Stimulated activated CD8-positive, alpha-beta memory T cell treated with anti-CD3 and anti-CD28 coated beads, Interleukin-7, amount 100 ng/mL, for 4 hours (primary cell): ENCODE measurements at places on chromosomes 5 and 9.

GRCh38 chr9:110919609-110920008 is 118.7 kb downstream of the LPAR1 start:
- no peak for DNase-seq

DNA sequence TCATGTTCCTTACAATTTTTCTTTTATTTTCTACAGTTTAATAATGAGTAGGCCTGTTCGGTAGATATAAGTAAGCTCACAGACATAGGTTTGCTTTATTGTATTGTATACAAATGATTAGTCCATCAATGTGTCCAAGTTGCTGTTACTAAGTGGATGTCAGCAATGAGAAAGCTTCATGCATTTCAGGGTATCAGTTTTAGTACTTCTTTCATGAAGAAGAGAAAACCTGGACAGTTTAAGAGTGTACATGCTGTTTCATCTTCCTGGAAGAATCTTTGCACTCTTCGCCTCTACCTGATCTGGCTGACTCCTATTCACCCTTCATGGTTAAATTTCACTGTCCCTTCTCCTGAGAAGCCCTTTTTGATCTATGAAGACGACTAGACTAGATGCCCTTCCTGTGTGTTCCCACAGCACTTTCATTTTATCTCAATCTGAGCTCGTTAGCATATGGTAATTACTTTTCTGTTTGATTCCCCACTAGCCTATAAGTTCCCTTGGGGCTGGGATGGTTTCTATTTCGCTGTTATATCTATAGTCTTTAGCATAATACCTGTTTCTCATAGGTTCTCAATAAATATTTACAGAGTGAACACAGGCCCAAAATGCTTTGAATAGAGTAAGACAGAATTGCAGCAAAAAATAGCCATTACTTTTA is 70.7 kb downstream of the CETN3 start:
- DNase-seq = no peak

DNA sequence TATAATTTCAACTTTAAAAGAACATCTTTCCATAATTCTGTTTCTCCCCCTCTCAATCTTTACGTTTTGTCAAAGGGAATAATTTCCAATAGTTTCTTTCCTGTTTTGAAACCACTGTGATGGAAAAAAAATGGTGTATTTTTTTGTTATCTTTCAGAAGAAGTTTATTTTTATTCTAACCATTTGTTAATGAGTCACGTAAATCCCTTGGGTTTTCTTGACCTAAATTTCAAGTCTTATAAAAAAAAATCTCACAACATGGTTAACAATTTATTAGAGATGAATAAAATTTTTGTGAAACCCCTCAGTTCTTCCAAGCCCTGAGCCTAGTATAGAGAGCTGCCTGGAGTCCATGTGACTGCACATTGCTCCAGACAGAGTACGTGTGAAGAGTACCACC is 106.1 kb upstream of the FBXL17 start:
- no peak for DNase-seq

DNA sequence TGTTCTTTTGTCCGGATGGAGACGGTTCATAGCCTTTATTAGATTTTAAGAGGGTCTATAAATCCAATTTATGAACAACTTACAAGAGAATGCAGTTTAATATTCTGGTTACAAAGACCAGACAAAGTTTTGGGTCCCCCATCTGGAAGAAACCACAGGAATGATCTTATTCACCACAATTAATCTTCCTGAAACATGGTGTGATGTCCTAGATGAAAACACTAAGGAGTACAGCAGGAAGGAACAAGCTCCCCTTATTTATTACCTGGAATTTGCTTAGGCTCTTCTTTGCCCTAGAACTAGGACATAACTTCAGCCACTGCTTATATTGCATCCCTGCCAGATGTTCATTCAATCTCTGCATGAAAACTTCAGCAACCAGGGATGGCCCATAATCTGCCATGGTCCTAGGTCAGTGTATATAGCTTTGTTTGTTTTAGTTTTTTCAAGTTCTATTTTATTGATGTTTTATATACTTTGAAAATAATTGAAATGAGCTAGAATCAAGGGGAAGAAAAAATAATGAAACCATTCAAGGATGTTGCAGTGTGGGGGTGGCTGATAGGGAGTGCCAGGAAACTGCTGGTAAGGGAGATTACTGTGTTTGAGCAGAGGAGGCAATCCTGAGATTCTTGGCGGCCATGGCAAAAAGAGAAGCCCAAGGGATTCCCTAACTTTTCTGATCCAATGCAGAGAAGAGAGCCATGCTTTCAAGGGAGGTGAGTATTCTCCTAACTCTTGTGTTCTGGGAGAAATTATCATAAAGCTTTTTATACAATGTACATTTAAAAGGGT is 16.8 kb downstream of the TXNDC8 start:
- no peak for DNase-seq

GRCh38 chr9:91426123-91426745 is 2.6 kb upstream of the NFIL3 start:
- DNase-seq = no peak

GRCh38 chr5:44801992-44802391 is 6.8 kb upstream of the MRPS30 start:
- DNase-seq = no peak

GRCh38 chr9:99078717-99079116 is 26.2 kb upstream of the TGFBR1 start:
- DNase-seq = no peak

- DNase-seq = no peak
Measured at GRCh38 chr9:72675586-72675985, 154.2 kb downstream of the TMC1 start.

- no peak for DNase-seq
Measured at GRCh38 chr5:56802205-56802604, 13.1 kb upstream of the MAP3K1 start.

GRCh38 chr9:120689860-120690259 is 24.4 kb downstream of the MEGF9 start:
- DNase-seq = no peak

DNA sequence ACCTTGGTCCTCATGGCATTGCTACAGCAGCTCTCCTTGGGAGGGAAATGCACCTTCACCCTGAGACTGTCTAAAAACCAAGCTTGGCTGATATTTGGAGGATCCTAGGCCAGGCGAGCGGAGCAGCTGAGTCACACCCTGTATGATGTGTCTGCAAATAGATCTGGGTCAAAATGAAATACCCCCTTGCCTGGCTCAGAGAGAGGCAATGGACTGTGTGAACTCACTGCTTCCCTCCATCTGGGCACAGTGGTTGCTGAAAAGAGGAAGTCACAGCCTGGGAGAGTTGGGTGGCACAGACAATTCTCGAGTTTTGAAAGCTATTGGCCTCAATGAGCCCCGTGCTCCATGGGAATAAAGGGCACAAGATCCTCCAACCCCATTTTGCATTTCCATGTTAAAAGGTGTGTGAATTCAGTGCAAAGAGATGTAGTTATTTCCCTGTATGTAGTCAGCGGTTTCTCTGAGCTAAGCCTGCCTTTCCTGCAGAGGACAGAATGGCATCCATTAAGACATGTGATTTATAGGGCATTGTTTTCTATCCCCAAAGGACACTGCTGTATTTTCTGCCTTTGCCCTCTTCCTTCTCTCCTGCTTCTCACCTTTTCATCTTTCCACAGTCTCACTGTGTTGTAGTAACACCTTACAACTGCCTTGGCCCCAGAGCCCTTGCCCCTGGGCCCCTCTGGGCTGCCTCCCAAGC is 177.2 kb downstream of the GADD45G start:
- no peak for DNase-seq

DNA sequence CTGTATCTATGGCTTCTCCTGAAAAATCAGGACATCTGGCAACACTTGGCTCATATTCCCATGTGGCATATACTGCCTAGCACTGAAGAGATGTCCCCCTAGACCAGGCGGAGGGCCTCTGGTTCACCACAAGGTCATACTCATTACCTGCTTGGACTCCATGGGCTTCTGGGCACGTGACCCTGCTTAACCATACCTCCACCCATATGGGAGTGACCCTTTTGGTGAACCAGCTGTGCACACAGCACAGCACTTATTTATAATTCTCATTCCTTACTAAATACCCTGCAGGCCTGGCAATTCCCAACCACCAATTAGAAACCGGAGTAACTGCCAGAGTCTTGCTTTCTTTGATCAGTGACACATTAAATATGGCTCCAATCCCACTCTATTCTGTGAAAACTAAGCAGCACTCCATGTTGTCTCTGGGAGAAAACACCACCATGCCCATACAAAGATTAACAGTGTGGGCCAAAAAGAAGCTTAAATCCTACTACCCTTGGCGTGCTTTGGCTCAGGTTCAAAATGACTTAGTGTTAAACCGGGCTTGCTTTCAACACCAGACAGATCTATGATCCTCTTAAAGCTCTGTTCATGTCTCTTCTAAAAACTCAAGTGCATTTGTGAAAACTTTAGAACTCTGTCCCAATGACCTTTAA is 57.7 kb downstream of the MTMR12 start:
- DNase-seq = no peak

DNA sequence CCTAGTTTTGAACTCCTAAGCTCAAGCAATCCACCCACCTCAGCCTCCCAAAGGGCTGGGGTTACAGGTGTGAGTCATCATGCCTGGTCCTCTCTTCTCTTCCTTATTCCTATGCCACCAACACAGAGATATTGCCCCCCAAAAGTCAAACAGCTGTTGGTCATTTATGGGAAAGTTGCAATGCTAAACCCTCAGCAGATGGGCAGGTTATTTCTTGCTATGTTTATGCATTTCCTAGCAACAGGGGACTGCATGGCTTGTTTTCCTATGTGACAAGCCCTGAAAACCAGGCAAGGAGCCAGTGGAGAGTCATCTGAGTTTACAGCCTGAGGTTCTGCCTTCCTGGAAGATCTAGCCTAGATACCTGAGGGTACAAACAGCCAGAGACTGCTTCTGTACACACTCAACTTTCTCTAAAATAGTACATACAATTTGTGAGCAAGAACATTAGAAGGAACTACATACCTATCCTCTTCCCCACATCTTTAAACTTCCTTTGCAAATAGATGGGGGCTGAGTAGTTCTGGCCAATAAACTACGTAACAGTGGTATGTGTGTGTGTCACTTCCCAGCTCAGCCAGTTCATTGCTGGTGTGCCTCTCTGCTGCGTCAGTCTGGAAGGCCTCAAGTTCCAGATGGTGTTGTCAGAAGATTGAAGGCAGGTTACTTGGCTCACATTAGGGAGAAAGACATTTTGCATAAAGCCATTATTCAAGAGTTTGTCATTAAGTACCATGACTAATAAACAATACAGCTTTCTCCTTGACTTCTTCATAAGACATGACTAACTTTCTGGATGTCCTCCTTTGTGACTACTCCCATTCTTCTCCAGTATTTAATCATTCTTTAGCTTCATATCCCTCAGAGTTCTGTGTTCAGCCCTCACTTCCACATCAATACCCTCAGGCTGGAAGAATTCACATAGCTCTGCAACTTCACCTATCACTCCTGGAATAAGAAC is 65.3 kb downstream of the CSNK1A1 start:
- no peak for DNase-seq

- DNase-seq = no peak
Measured at GRCh38 chr5:113721171-113721570, 207.7 kb downstream of the YTHDC2 start.

- DNase-seq = no peak
Measured at GRCh38 chr5:1423901-1424603, 21.2 kb downstream of the SLC6A3 start.

GRCh38 chr5:176948458-176948857 is 49.3 kb upstream of the HK3 start:
- DNase-seq = no peak

- DNase-seq = no peak
Measured at GRCh38 chr5:62465985-62466925, 53.7 kb downstream of the IPO11 start.

DNA sequence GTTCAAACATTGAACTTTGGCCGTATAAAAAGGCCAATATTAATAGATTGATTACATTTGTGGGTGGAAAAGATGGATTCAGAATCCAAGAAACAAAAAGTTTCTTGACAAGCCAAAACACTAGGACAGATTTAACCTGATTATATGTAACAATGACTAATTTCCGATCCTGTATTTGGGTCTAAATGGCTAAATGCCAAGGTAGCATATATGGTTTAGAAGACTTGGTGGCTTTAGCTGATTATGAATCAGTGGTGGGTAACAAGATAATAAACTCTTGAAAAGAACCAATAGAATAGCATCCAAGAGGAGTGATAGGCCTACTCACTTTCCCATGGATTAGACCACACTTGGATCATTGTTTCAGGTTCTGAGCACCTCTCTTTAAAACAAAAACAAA is 21.8 kb upstream of the ANP32B start:
- DNase-seq = no peak

DNA sequence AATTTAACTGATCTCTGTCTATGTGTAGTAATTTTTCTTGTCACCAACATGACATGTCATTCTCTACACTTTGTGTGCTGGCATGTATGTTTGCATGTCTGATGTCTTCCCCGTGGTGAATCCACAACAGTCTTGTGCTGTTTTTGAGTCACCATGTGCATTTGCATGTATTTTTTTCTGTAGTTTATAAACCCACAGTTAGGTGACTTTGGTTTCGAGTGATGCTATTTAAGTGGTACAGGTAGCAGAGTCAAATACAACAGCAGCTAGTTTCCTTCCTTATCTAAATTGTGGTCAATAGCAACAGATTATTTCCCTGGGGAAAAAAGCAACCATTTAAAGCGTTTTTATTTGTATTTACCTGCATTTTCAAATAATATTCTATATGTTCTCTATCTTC is 89.9 kb upstream of the FSD1L start:
- DNase-seq = no peak

DNA sequence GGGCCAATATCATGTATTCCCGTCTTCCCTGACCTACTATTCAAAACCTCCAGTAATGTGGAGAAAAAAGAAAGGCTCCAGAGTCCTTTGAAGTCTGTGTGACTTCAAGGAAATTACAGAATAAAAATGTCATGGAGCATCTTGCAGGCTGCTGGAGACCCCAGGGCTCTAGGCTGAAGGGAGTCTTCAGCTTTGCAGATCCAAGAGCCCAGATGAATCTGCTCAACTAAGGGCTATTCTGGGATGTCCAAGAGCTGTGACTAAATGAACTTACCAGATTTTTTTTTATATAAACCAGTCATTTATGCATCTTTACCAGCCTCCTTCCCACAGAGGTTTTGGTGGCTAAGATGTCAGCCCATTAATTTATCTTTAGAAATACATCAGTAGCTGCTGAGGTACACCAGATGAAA is 167.3 kb downstream of the MUSK start:
- no peak for DNase-seq

DNA sequence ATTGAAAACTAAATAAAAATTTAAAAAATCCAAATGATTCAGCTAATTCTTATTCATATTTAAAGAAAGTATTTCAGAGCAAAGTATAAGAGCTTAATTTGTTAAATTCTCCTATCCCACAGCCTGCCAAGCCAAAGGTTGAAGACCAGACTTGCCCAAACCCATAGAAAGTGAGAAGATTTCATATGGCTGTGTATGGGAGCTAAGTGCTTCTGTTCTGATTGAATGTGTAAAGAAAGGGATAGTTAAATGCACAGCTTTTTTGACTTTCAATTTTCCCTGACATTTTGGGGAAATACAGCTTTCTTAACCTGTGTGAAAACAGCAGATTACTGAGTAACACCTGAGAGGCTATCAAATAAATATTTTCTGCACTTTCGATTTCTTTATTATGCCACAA is 125.0 kb upstream of the MTAP start:
- no peak for DNase-seq

- no peak for DNase-seq
Measured at GRCh38 chr5:154595662-154596061, 117.6 kb upstream of the HAND1 start.

- DNase-seq = no peak
Measured at GRCh38 chr5:111932628-111933027, 175.6 kb upstream of the NREP start.

- DNase-seq = no peak
Measured at GRCh38 chr5:121049971-121050370, 585.9 kb downstream of the PRR16 start.

GRCh38 chr5:127590156-127590722 is 58.6 kb upstream of the CTXN3 start:
- no peak for DNase-seq

GRCh38 chr5:31967461-31967860 is 206.7 kb downstream of the GOLPH3 start:
- no peak for DNase-seq
